Activated CD4-positive, alpha-beta T cell treated with anti-CD3 and anti-CD28 coated beads, Interleukin-2, amount 50 U/mL, for 4 hours (primary cell): ENCODE measurements at places on chromosomes 2 and 18.

- DNase-seq: no peak
These were observed 11.5 kb downstream of the SFTPB start for GRCh38 chr2:85656468-85656867.

DNA sequence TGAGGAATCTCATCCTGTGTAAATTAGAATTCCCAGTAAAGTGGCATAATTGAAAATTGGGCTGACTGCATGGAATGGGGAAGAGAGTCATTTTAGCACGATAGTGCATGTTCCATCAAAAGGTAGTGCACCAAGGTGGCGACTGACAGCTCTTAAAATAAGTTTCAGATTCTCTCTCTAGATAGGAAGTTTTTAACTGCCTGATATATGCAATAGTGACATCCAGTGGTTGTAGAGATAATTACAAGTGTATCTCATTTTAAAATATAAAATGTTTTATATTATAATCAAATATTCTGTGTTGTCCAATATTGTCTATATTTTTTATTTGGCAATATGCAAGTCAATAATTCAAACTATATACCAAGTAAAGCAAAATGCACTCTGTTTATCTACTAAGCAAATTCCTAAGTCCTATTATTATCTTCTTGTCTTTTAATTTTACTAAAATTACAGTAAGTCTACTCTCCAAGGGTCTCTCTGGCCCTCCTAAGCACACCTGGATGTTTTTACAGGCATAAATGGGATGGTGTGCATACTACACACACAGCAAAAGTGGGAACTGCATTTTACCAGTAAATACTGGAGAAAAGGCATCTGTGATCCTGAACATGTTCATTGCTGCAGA lies 397.7 kb upstream of the HNRNPA3 start:
- DNase-seq: no peak

DNA sequence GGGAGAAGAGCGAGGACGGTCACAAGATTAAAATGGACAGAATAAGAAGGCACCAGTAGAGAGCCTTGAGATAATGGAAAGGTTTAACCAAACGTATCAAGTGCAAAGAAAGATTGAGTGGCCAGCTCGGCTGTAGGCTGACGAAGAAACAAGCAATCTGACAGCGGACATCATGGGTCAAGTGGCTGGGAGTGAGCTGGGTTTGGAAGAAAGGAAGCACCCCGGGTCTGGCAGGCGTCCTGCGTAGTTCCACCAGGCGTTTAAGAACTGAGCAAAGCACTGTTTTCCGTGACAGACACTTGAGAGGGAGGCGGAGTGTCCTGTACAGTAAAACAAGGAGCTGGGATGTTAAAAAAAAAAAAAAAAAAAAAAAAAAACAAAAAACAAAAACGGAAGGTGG lies 27.1 kb downstream of the DAPL1 start:
- DNase-seq: no peak

- DNase-seq: no peak
These were observed 26.2 kb upstream of the CYP27A1 start for GRCh38 chr2:218755567-218756404.

DNA sequence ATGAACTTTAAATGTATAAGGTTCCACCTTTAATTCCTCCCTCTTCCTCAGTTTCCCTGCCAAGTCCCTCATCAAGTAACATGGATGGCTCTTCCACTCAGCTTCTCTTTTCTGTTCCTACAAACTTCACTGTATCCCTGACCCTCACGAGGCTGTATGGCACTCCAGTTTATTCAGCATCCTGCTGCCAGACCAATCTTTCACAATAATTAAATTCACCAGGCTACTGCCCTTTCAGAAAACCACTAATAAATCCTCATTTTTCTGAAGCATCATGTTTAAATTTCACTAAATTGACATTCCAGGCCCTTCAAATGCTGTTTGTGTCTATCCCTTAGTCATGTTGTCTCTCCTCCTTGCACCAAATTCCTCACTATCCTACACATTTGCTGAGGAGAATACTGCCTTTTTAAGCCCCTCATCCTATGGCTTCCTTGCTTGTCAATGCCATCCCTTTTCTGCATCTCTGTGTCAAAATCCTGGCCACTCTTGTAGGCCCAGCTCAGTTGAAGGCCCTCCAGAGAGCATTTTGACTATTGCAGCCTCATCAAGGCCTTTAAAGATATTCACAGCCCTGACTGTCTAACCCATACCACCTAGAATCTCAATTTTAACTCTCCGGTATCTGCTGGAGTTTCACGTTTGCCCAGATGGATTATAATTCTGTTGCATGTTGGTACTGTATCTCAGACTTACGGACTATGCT lies 22.8 kb upstream of the ASNSD1 start:
- no peak for DNase-seq

DNA sequence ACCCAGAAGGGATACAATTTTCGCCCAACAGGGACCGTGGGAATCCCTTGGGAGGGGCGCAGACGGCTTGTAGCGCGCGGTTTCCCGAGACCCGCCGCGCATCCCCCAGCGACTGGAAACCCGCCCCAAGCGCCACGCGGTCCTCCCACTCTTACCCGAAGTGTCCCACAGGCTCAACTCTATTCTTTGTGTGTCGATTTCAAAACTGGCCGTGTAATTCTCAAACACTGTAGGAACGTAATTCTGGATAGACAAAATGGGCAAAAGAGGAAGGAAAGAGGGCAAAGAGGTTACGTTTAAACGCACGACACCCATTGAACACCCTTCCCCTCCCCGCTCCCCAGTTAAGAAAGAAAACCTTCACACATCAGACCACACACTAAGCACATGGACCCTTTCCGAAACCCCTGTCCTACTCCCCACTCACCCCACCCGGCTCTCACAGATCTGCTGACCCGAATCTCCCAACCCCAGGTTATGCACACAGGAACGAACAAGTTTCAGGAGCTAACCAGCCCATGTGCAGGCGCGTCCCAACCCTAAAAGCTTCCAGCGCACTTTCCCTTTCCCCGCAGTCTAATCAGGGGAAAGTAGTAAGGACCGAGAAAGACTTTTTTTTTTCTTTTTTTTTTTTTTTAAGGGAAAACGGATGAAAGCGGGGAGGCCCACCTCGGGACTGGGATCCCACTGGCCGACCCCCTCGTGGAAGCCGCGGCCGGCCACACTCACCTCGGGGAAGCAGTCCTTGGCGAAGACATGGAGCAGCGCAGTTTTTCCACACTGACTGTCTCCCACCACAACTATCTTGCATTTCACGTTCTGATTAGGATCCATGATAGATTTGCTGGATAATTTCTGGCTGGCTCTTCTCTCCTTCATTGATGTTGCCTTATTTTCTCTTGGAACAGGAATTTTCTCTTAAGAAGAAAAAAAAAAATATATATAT lies 655 bp downstream of the RND3 start:
- no peak for DNase-seq

DNA sequence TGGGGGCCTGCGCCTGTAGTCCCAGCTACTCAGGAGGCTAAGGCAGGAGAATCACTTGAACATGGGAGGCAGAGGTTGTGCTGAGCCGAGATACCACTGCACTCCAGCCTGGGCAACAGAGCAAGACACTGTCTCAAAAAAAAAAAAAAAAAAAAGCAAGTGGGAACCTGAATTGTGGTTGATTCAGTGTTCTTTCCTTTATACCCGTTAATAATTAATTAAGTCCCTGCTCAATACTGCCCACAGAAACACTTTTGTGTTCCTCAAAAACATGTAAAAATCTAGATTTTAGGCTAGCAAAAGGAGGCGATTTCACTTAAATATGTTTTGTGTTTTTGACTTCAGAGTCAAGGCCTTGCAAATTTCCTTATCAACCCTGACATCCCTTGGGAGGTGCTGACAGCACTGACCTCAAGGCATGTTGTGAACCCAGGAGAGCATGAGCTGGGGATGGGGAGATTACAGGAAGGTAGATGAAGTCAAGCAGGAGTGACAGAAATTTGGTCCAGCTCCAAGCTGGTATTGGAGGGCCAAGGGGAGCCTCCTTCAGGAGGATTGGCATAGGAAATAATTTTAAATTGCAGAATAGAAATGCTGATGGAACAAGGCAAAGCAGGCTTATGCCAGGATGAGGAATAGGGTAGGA lies 89.0 kb upstream of the PNPT1 start:
- no peak for DNase-seq

GRCh38 chr2:47558768-47559684 lies 156.1 kb downstream of the MSH2 start:
- no peak for DNase-seq

DNA sequence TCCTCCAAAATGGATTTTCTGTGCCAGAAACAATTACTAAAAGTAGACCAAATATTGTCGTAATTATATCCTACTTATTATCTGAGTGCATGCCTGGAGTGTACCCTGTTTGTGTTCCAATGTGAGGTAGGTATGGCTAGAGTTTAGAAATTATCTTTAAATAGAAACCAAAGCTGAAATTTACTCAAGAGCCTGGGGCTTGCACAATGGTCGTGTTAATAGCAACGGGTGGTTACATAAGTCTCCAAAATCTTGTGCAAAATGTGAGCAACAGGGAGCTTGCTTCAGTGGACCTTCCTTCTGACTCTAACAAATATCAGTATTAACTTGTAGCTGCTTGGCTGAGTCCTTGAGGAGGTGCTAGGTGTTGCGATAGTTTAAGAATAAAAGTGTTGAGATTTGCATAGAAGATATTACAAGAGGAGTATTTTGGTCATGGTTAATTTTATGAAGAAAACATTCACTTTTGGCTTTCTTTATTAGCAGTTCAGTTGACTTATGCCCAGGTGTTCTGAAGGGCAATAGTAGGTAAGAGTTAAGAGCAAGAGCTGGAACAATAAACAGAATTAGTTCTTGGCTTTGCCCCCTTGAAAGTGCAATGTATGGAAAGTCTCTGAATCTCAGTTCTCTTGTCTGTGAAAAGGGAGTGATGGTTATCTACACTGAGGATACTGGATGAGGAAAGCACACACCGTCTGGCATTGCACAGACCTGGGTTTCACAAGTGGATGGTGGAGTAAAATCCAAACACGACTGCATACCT lies 4.6 kb downstream of the CXCR4 start:
- no peak for DNase-seq

GRCh38 chr18:36316246-36316645 lies 18.7 kb downstream of the FHOD3 start:
- DNase-seq: no peak

DNA sequence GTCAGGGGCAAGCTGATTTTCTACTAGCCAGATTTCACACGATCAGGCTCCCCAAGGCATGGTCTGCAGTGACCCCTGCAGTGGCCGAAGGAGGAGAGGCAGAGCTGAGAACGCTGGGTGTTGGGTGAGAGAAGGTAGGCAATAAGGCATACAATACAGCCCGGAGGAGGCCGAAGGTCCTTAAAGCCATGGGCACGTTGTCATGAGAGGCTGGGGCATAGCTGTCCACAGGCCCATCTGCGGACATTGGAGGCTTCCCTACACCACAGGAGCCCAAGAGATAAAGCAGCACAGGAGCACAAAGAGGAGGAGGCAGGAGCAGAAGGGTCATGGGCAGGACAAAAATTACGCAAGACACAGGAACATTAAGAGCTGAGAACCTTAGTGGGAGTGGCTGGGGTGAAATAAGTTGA lies 16.7 kb upstream of the BZW1 start:
- DNase-seq: no peak
